Cardiac fibroblast (primary cell): ENCODE measurements at places on chromosomes 6 and 20.

GRCh38 chr20:48490961-48491831 lies 336.6 kb downstream of the PREX1 start:
- no peak for DNase-seq

DNA sequence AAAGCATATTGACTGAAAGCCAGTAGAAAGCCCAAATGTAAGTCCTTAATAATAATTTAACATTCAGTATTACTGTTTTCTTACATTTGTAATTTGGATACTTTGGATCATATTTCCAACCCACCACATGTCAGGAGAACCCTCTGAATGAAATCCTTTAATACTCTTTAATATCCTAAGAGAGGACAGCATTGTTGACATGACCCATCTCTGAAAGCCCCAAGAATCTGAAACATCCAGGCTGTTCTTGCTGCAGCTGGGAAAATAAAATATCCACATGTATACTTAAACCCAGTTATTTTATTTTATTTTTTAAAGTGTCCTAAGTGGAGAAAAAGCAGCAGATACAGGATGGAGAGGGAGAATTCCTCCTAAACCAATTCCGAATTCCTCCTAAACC lies 130.8 kb upstream of the RIPOR2 start:
- DNase-seq, result no peak

GRCh38 chr20:39773380-39774000 lies 811.3 kb downstream of the DHX35 start:
- DNase-seq, result peak; percentile 8

GRCh38 chr20:16236589-16237241 lies 336.5 kb downstream of the KIF16B start:
- DNase-seq, result no peak

GRCh38 chr20:46456255-46457028 lies 50.0 kb upstream of the ELMO2 start:
- no peak for DNase-seq

- no peak for DNase-seq
Measured at GRCh38 chr20:23132930-23133559, 46.9 kb upstream of the CD93 start.
